CD4-positive, alpha-beta T cell treated with Interleukin-1 beta for 1 hour (primary cell): ENCODE measurements at places on chromosomes 2 and 18.

- no peak for DNase-seq
Measured at GRCh38 chr2:218962859-218963492, 3.5 kb downstream of the CDK5R2 start.

GRCh38 chr18:48609820-48610815, 71.3 kb downstream of the CTIF start:
- no peak for DNase-seq

GRCh38 chr18:66872277-66872676, 268.4 kb upstream of the CDH19 start:
- no peak for DNase-seq

- DNase-seq = peak; percentile 44
Measured at GRCh38 chr2:218658671-218659257, 659 bp downstream of the ZNF142 start.

- no peak for DNase-seq
Measured at GRCh38 chr2:111919365-111919764, 21.0 kb downstream of the MERTK start.

DNA sequence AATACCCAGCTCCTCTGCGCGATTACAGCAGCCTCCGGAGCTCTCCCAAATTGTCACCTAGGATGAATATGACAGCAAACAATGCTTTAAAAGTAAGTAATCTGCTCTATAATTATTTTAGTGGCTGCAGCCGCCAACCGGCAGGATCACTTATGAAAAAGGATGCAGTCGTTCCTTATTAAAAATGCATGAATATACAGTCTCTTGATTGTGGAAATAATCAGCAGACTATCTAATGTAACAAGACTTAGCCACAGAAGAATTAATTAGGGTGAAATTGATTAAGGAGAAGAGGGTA, 71.8 kb upstream of the STPG4 start:
- no peak for DNase-seq

- no peak for DNase-seq
Measured at GRCh38 chr18:75173125-75173432, 35.9 kb downstream of the PTGR3 start.
